ENCODE measurements at places on chromosomes 12 and 14. TPM values are rescaled to one million over a fixed set of nuclear protein-coding genes. Genes with fewer than 3 reads are reported as not detected.

Gene LEMD3
- total RNA-seq = 30.3 TPM

Gene KRT74
- total RNA-seq = not detected

DNA sequence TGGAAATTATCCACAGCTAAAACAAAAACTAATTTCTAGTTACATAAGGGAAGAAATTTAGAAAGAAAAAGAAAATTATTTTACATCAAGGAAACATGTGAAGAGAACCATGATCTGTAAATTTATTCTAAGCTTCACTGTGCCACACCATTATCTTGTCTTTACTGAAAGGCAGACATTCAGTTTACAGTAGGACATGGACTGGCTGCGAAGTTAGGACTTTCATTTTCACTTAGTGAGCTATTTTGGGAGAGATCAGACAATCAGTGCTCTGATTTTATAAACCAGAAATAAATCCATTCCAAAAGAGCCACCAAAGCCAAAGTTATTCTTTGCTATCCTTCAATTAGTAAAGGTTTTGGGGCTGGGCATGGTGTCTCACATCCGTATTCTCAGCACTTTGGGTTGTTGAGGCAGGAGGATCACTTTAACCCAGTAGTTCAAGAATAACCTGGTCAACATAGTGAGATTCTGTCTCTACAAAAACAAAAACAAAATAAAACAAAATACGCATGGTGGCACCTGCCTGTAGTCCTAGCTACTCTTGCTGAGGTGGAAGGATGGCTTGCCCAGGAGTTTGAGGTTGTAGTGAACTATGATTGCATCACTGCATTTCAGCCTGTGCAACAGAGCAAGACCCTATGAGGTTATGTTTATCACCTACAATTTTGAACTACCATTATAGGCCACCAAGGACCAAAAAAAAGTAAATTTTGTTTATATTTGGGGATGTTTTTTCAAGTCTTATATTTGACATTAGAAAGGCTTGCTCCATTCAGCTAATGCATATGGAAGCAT is 1084.8 kb upstream of the ATXN7L3B start:
- no peak for DNase-seq
- H3K4me1 ChIP-seq = no peaks in the 10 kb centered on the region
- H3K36me3 ChIP-seq = no peaks in the 10 kb centered on the region
- no peak overlapping the region for H3K27ac ChIP-seq

- DNase-seq = no peak
- no peaks in the 10 kb centered on the region for H3K27me3 ChIP-seq
- peak overlapping the region; percentile 67 for H3K27ac ChIP-seq
- H3K4me1 ChIP-seq = peaks cover 18% of the 10 kb centered on the region
Observed at GRCh38 chr12:11731455-11731854, 82.0 kb downstream of the ETV6 start.

DNA sequence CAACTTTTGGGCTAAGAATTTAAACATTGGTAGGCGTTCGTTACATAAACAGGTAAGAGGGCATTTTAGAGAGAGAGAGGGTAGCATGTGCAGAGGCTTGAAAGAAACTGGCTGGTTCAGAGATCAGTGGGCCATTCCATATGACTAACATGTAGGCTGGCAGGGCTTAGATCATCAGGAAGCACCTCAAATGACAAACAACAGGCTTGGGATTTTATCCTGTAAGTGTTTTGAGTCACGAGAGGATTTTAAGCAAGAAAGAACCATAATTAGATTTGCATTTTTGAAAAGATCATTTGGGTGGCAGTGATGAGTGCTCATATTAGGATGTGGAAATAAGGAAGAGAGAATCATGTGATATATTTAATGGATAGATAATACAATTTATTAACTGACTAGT is 8.7 kb upstream of the PLEKHA5 start:
- no peak overlapping the region for H3K27ac ChIP-seq
- H3K4me1 ChIP-seq = no peaks in the 10 kb centered on the region
- no peak overlapping the region for H3K4me3 ChIP-seq
- DNase-seq = no peak

Gene CCDC198
- total RNA-seq = not detected

Gene KRT85
- total RNA-seq = not detected

Gene SERPINA12
- total RNA-seq = not detected

DNA sequence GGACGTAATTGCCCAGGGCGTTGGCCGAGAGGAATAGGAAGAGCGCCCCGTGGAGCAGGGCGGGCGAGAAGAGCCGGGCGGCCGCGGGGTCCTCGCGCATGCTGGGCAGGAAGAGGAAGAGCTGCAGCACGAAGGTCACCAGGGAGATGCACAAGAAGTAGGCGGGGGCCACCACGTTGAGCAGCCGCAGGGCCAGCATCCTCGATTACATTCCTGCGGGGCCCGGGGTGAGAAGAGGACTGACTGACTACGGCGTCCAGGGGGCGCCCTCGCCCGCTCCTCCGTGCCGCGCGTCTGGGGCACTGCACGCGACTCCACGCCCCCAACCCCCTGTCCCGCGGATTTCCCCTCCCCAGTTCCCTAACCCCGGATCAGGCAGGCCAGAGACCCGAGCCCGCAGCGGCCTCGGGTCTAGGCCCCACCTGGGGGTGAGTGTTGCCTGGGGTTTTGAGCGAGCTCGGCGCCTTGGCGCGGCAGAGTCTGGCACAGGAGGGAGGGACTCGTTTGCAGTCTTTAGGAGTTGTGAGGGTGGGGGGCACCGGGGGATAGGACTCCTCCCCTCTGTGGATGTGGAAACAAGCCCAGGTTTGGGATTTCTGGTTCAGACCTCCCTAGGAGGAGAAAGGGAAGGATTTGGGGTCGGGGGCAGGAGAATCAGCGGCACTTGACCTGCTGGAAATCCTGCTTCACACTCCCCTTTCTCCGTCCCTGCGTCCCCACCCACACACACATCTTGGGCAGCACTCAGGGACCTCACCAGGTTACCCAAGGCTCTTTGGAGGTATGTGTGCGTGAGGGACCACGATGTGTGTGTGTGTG is 1.8 kb downstream of the ZDHHC22 start:
- no peaks in the 10 kb centered on the region for H3K27me3 ChIP-seq
- peak; percentile 85 for DNase-seq
- peaks cover 27% of the 10 kb centered on the region for H3K4me1 ChIP-seq
- H3K4me3 ChIP-seq = peak overlapping the region; percentile 10

DNA sequence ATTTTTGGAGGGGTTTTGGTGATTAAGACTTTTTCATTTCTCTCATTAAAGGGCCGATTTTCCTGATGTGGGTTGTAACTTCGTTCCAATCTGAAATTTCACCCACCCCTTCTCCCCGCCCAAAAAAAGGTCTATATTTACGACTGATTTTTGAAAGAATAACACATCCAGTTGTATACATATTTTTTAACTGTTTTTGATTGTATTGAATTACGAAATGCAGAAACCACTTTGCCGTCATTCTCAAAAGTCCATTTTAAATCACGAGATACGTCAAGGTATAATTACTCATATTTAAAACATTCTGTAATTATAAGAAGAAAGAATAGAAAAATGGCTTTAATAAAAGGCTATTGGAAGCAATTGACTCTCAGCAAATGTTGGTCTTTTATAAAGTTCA is 520.7 kb downstream of the MED13L start:
- no peak for DNase-seq
- H3K4me3 ChIP-seq = no peak overlapping the region
- no peaks in the 10 kb centered on the region for H3K27me3 ChIP-seq
- H3K4me1 ChIP-seq = peaks cover 14% of the 10 kb centered on the region
- H3K36me3 ChIP-seq = no peaks in the 10 kb centered on the region
- no peak overlapping the region for H3K27ac ChIP-seq

- H3K27ac ChIP-seq = peak overlapping the region; percentile 86
- DNase-seq = peak; percentile 92
- H3K27me3 ChIP-seq = no peaks in the 10 kb centered on the region
- no peak overlapping the region for H3K4me3 ChIP-seq
- peaks cover 62% of the 10 kb centered on the region for H3K4me1 ChIP-seq
- H3K36me3 ChIP-seq = no peaks in the 10 kb centered on the region
Observed at GRCh38 chr14:91872517-91873470, 5.5 kb upstream of the TC2N start.

- H3K4me1 ChIP-seq = peaks cover 17% of the 10 kb centered on the region
- no peak for DNase-seq
- H3K36me3 ChIP-seq = no peaks in the 10 kb centered on the region
Observed at GRCh38 chr14:90554341-90554740, 157.5 kb downstream of the CALM1 start.

Gene ITGB7
- total RNA-seq = 4.1 TPM

Gene ANAPC7
- 56.6 TPM for total RNA-seq

DNA sequence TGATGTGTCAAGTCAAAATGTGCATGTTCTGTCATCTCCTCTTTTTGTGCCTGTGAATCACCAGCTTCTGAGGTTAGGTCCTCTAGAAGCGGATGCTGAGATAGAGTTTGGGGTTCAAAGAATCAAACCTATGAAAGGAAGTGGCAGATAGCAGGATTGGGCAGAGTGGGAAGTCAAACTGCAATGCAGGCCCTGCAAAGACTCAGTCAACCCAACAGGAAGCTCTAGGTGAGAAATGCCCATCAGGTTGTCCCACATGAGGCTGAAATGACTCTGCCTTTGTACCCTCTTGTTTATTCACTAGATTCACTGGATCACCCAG is 4.5 kb upstream of the MIA2 start:
- no peaks in the 10 kb centered on the region for H3K36me3 ChIP-seq
- no peak for DNase-seq
- peaks cover 7% of the 10 kb centered on the region for H3K4me1 ChIP-seq
- no peaks in the 10 kb centered on the region for H3K27me3 ChIP-seq
- H3K4me3 ChIP-seq = no peak overlapping the region

GRCh38 chr12:46205294-46205693 is 63.5 kb downstream of the SLC38A1 start:
- no peaks in the 10 kb centered on the region for H3K4me1 ChIP-seq
- no peak for DNase-seq
- no peaks in the 10 kb centered on the region for H3K36me3 ChIP-seq
- H3K4me3 ChIP-seq = no peak overlapping the region
- no peaks in the 10 kb centered on the region for H3K27me3 ChIP-seq
- H3K27ac ChIP-seq = no peak overlapping the region

Gene SCN8A
- 1.1 TPM for total RNA-seq

GRCh38 chr12:275812-276211 is 13.2 kb upstream of the SLC6A13 start:
- H3K36me3 ChIP-seq = no peaks in the 10 kb centered on the region
- DNase-seq = no peak
- H3K4me3 ChIP-seq = no peak overlapping the region
- no peaks in the 10 kb centered on the region for H3K4me1 ChIP-seq

Gene EIF2S3B
- not detected for total RNA-seq

GRCh38 chr12:131555197-131555846 is 155.6 kb upstream of the SFSWAP start:
- no peak overlapping the region for H3K4me3 ChIP-seq
- no peaks in the 10 kb centered on the region for H3K27me3 ChIP-seq
- no peaks in the 10 kb centered on the region for H3K4me1 ChIP-seq

GRCh38 chr12:48924617-48925303 is 532 bp downstream of the FKBP11 start:
- peaks cover 10% of the 10 kb centered on the region for H3K4me1 ChIP-seq
- peak; percentile 72 for DNase-seq
- peaks cover 24% of the 10 kb centered on the region for H3K36me3 ChIP-seq
- H3K27me3 ChIP-seq = no peaks in the 10 kb centered on the region
- H3K4me3 ChIP-seq = peak overlapping the region; percentile 74

DNA sequence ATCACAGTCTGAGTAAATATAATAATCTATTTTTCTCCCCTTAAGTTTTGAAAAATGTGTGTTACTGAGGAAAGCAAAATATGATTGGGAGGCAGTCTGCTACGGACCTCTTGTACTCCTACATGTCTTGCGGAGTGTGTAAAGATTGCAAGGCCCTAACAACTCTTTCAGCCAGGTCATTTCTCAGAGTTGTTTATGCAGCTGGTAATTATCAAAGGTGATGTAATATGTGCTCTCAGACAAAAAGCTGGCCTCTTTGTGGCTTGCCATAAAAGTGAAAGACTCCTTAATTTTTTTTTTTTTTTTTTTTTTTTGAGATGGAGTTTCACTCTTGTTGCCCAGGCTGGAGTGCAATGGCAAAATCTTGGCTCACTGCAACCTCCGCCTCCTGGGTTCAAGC is 40.5 kb upstream of the MON2 start:
- H3K27me3 ChIP-seq = no peaks in the 10 kb centered on the region
- no peak for DNase-seq
- H3K4me1 ChIP-seq = no peaks in the 10 kb centered on the region
- H3K27ac ChIP-seq = no peak overlapping the region
- H3K36me3 ChIP-seq = no peaks in the 10 kb centered on the region
- H3K4me3 ChIP-seq = no peak overlapping the region

Gene KIF26A
- 7.3 TPM for total RNA-seq

Gene FOXN4
- total RNA-seq = not detected

Gene REM2
- total RNA-seq = 1.3 TPM

DNA sequence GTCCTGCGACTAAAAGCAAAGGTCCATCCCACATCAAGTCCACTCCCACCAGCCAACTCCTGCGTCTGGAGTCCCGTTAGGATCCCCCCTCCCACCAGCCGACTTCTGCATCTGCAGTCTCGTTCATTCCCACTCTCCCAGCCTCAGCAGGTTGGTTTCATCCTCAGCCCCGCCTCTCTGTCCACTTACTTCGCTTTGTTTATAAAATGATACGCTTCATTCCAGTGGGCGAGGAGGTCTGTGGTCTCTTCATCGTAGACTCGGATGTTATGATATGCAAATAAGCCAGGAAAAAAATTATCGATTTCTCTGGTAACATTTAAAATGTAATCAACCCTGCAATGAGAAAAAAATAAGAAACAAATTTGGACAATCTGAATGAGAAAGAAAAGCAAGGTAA is 56.8 kb downstream of the SSH1 start:
- H3K27me3 ChIP-seq = no peaks in the 10 kb centered on the region
- peaks cover 57% of the 10 kb centered on the region for H3K36me3 ChIP-seq
- DNase-seq = no peak
- no peak overlapping the region for H3K27ac ChIP-seq
- no peak overlapping the region for H3K4me3 ChIP-seq
- H3K4me1 ChIP-seq = peaks cover 9% of the 10 kb centered on the region

Gene TAS2R8
- not detected for total RNA-seq

Gene PHETA1
- total RNA-seq = 17.8 TPM

- no peak overlapping the region for H3K27ac ChIP-seq
- H3K27me3 ChIP-seq = no peaks in the 10 kb centered on the region
- H3K36me3 ChIP-seq = no peaks in the 10 kb centered on the region
Observed at GRCh38 chr12:6698352-6699046, 2.1 kb downstream of the PIANP start.

DNA sequence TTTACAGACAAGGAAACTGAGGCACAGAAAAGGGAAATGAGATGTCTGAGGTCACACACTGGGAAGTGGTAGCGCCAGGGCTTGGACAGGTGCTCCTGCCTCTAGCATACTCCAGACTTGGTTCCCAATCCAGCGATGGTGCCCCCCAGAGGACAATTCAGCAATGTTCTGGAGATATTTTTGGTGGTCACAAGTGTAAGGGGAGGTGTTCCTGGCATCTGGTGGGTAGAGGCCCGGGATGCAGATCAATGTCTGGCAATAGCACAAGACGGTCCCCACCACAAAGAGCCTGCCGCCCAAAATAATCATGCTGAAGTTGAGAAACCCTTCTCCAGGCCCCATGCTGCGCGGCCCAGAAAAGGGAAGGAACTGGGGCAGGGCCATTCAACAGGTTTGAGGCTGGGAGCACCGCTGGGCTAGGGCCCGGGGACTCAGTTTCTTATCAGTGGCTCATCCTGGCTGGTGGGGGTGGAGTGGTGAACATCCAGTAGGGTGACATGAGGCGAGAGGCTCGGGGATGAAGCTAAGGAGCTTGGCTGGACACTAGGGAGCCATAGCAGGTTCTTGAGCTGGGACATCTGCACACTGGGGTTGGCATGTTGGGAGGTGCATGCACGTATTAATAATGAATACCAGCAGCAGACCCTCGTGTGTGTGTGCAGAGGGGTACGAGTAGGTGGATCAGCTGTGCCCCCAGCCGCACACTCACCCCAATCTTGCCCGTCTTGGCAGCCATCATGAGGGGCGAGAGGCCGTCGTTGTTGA is 35.1 kb downstream of the TRPV4 start:
- no peak for DNase-seq
- H3K36me3 ChIP-seq = no peaks in the 10 kb centered on the region
- no peaks in the 10 kb centered on the region for H3K27me3 ChIP-seq
- H3K27ac ChIP-seq = no peak overlapping the region

Gene CD4
- 10.5 TPM for total RNA-seq

Gene ARHGAP9
- 32.4 TPM for total RNA-seq

Gene GTF2H3
- 17.3 TPM for total RNA-seq

Data from upper lobe of left lung (tissue), 6 donors.